Activated CD4-positive, alpha-beta T cell treated with anti-CD3 and anti-CD28 coated beads, Interleukin-2, amount 10 ng/mL, durations not matched to agents 7 days and 5 days (primary cell): ENCODE measurements at places on chromosomes 6 and 20. TPM values are rescaled to one million over a fixed set of nuclear protein-coding genes. Genes with fewer than 3 reads are reported as not detected.

The NELFCD gene
- total RNA-seq: 90.1 TPM

The MOXD1 gene
- not detected for total RNA-seq

The FRMD1 gene
- not detected for total RNA-seq

The WFDC5 gene
- total RNA-seq: not detected

The NT5DC1 gene
- total RNA-seq: 30.2 TPM

The CTCFL gene
- not detected for total RNA-seq

The PRSS35 gene
- not detected for total RNA-seq
